ENCODE measurements at places on chromosomes 12 and 14.
A peak's percentile ranks its signal among the peaks of the same experiment; 100 is the strongest.

- no peak for DNase-seq
Observed at GRCh38 chr12:131834798-131835615, 6.8 kb downstream of the MMP17 start.

GRCh38 chr12:20211981-20212421, 156.3 kb upstream of the PDE3A start:
- peak; percentile 15 for DNase-seq

- no peak for DNase-seq
Observed at GRCh38 chr12:51867796-51868428, 19.4 kb upstream of the FIGNL2 start.

GRCh38 chr14:69259527-69260189, at the start of gene GALNT16:
GALNT16 (plus strand) TSS chr14:69260158; CDS start chr14:69260291, 133 bp downstream.
- DNase-seq = peak; percentile 15

DNA sequence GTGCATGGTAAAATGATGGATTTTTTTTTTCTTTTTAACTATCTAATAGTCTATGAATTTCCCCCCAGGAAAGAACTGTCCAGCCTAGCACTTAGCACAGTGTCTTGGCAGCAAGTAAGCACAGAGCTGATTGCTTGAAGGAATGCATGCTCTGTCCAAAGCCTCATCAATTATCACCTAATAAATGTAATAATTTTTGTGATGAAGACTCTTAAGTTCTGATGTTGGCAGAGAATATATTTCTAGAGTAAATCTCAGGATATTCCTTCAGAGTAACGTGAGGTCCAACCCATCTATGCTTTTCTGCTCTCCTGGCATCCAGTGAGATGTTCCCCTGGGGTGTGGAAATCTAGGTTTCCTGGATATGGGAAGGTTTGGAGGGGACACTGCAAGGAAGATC, 152.4 kb downstream of the TMX1 start:
- DNase-seq = no peak

DNA sequence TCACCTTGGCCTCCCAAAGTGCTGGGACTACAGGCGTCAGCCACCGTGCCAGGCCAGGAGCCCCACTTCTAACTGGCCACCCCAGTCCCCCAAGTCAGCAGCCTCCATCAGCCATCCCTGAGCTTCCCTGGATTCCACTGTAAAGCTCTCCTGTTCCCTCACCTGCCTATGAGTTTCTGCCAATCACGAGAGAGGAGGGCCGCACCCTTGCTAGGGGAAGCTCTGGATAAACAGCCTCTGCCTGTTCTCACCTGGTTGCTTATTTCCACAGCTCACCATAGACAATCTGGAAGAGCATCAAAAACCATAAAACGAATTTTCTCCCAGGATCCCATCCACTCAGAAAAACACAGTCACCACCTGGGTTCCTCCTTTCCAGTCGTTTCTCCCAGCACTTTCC, 5.0 kb downstream of the CDCA4 start:
- no peak for DNase-seq

DNA sequence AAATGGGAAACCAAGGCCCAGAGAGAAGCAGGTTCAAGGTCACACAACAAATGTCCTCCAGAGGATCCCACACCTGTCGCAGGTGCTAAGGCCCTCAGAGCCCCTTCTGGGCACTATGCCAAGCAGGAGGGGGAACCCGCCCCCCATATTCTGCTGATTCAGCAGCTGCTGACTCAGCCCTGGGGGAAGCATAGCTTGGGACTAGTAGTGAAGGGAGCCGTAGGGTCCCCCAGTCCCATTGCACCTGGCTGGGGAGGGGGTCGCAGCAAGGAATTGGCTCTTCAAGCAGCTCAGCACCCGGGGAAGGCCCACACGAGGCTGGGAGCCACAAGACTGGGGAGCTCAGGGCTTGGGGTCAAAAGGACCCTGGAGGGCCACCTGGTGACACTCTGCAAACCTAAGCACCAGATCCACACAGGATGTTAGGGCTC, 1.0 kb downstream of the RASAL1 start:
- no peak for DNase-seq
